ELR (cell line): ENCODE measurements at places on chromosomes 2 and 18.
A peak's percentile ranks its signal among the peaks of the same experiment; 100 is the strongest.

- DNase-seq: no peak
Observed at GRCh38 chr2:21407851-21408250, 284.1 kb downstream of the TDRD15 start.

DNA sequence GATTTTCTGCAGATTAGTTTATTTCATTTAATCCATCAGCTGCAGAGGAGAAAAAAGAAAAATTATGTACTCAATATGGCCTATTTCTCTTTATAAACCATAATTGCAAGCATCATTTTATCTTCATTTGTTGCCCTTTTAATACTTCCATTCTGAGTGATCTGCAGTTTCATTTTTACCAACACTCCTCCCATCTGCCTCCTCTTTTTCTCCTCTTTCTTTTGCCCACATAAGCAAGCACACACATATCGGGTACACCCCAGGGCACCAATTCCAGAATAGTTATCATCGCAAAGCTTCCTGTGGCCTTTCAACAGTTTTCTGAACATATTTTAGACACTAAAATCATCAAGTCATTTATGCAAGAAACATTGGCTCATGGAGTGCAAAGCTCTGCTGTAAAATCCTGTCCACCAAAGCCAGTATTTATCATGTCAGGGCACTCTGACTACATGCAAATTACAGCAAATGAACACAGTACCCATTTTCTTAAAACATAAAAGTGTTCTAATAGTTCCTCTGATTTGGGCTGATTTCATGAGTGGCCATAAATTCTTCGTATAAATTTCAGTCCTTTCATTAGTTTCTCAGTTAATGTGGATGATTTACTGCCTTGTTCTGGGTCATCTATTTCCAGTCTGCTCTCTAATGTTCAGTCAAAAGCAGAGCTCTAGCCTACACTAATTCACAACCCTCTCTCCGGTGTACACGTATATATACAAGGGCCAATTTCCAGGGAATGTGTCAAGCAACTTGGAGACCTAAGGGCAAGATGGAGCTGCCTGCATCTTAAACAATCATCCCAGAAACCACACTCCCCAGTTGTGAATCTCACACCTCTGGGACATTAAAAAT, 281.3 kb downstream of the STK39 start:
- DNase-seq: no peak

GRCh38 chr18:55219823-55220222, 260.6 kb upstream of the CCDC68 start:
- DNase-seq: no peak

DNA sequence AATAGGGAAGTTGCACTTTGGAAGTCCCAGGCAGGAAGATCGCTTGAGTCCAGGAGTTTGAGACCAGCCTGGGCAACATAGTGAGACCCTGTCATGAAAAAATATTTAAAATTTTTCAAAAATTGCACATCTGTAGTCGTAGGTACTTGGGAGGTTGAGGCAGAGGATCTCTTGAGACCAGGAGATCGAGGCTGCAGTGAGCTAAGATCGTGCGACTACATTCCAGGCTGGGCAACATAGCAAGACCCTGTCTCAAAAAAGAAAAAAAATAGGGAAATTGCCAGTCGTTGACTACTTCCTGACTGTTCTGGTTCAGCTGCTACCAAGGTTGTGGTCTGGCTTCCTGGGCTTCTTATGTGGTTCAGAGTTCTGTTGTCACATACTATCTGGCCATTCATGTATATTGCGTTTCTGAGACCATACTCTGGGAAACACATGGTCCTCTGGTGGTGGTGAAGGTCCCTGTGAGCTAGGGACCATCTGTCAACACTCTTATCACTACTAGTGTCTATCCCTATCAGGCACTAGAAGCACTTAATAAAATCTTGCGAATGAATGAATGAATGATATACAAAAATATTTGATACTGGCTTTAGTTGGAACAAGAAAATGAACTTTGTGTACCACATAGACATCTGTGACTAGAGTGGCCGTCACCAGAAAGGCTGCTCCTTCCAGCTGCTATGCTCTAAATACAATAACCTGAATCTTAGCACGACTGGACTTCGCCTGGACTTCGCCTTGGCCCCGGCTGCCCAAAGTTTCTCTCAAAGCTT, 861 bp upstream of the KLHL23 start:
- DNase-seq: peak; percentile 11
